ENCODE measurements at places on chromosomes 6 and 20.

DNA sequence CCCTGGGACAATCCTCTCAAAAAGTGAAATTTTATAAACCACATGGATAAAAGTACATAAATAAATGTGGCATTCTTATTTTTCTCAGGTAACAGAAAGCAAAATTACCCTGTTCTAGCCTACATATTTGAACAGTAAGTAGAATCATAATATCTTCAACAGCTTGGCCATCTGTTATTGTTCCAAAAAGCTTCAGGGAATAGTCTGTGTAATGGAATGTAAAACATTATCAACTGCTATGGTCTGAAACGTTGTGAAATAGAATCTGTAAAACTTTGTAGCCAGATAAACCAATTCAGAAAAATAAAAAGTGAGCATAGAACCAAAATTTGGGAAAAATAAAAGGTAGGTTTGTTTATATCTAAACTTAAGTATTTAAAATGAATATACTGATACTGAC, 114.7 kb downstream of the THEMIS start:
- DNase-seq = no peak

GRCh38 chr6:16944596-16944995, 157.3 kb upstream of the STMND1 start:
- DNase-seq = no peak

- DNase-seq = no peak
Measured at GRCh38 chr20:19975901-19976300, 41.3 kb upstream of the NAA20 start.

DNA sequence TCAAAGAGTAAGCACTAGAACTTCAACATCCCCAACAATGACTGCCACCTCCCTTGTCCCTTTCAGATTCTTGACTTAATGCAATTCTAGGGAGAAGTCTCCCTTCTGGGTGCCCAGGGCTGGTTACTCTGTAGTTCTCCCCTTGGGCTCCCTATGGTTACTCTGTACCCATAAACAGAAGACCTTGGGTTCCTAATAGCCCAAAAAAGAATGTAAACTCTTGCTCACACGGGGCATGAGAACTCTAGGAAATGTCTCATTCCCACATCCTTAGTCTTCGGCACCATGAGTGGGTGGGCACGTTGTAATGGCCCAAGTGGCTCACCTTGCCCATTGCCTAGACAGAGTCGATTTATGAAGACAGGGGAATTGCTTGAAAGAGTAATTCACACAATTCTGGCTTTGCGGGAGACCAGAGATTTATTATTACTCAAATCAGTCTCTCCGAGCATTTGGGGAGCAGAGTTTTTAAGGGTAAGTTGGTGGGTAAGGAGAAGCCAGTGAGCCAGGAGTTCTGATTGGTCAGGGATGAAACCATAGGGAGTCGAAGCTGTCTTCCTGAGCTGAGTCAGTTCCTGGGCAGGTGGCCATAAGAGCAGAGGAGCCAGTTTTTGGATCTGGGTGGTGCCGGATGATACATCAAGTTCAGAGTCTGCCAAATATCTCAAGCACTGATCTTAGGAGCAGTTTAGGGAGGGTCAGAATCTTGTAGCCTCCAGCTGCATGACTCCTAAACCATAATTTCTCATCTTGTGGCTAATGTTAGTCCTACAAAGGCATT, 61.2 kb upstream of the SIRPG start:
- no peak for DNase-seq

DNA sequence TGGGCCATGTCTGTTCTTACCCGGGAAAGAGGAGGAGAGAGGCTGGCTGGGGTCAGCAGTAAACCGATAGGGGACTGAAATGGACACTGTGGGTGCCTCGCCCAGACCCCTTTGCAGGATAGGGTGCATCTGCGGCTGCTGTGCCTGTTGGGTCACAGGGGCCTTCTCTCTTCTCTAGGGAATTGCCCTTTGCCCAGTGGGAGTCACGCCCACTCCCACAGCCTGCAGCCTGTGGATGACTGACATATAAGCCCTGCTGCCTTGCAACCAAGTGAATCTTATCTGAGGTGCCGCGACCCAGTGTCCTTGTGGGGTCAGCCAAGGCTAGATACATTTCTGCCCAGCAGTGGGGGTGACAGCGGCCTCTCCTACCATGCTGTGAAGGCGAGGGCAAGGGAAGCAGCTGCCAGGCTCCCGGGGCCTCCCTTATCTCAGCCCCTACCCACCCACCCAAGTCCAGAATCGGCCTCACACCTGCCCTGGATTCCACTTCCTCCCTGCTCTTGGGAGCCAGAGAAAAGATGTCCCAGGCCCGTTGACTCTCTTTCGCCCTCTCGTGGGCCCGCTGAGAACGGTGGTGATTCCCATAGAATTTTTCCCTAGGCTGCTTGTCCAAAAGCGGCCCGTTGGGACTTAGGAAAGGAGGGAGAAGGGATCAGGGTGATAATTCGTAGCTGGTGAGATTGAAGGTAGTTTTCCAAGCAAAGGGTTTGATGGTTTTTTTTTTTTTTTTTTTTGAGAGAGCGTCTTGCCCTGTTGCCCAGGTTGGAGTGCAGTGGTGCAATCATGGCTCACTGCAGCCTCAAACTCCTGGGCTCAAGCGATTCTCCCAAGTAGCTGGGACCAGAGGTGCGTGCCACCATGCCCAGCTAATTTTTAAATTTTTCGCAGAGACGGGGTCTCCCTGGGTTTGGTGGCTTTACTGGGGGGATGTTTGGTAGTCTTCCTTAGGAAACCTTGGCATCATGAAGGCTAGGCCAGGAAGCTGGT, 76.4 kb upstream of the RNF24 start:
- DNase-seq = peak; percentile 29

DNA sequence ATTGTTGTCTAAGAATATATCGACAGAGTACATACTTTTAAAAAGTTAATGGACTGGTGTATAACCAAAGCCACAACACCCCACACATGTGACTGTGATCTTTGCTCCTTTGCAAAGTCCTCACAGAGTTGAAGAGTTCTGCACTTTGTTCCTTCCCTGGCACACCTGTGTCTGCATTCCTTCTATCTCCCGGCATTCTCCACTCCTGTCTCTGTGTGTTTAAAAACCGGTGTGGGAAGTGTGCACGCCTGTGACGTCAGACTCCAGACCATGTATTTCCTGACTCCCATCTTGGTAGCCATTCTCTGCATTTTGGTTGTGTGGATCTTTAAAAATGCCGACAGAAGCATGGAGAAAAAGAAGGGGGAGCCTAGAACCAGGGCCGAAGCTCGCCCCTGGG, at the start of gene IYD:
IYD (plus strand) TSS at position 251 of the 400 bp plus-strand sequence; CDS start at position 271, 20 bp downstream.
- no peak for DNase-seq

DNA sequence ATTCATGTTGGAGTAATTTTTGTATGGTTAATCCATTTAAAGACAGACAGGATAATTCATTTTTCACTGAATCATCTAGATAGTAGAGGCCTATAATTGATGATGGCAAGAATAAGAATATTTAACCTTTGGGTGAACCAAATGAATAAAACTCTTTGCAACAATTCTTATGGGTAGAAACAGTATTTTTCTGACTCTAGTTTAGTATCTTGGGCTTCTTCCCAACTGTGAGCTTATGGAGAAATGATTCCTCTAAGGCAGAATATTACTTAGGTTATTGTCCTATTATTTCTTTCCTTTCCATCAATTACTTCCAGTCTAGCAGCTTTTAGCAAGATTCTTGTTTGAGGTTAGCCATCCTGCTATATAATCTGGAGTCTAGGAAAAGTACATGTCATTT, 734.9 kb upstream of the FLRT3 start:
- no peak for DNase-seq

DNA sequence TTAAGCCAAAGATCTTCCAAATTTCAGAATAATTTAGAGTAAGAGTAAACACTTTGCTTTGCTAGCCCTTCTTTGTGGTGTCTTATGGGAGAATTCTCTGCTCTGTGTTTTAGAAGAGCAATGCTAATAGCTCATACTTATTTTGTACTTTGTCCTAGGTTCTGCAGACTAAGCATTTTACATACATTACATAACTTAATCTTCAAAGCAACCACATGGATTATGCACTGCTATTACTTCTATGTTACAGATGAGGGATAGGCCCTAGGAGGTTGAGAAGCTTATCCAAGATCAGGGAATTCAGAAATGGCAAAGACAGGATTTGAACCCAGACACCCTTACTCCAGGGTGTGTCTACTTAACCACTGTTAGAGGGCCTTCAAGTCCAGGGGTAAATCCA, 9.8 kb upstream of the CCDC170 start:
- no peak for DNase-seq

Data from OCI-LY7 (cell line).